ENCODE measurements at places on chromosomes 7 and 10.

DNA sequence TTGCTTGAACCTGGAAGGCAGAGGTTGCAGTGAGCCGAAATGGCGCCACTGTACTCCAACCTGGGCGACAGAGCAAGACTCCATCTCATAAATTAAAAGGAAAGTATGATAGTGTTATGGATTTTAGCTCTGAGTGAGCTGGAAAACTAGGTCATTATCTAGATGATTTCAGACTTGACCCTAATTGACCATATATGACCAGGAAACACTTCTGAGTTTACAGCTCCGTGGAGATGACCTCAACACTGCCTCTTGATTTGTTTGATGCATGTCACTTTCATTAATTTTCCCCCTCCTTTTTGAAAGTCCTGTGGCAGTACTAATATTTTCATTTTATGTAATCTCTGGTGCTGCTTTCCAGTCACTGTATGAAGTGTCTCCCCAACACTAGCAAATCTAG lies 7.8 kb upstream of the SEC61A2 start:
- peak; percentile 28 for DNase-seq

DNA sequence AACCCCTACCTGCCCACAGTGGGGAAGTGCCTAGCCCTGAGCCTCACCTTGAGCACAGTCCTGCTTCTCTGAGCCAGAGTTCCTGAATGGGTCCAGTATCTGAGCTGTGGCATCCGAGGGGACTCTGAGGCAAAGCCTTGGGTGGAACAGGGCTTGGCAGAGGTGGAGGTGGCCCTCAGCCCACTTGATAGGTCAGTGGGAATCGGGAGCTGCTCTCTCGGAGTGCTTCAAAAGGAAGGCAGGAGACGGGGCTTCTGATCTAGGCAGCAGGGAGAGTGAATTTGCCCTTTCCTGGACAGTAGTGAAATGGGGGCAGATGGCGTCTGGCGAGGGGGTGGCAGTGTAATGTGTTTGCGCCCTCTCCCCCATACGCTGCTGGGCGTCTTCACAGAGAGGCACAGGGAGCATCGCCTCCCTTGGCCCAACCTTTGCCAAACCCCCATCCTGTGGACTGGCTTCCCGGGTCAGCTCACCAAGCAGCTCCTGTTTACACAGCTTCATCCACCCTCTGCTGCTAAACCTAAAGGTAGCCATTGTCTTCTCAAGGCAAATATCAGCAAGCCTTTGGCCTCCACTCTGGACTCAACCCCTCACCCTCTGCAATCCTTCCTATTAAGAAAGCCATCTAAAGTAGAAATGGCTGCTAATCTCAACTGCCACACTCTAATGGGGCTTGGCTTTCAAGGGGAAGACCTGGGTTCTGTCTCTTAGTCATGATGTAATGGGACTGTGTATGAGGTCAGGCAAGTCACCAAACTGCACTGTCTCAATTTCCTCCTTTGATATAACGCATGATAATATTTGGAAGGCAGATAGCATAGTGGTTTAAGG lies 21.1 kb upstream of the VDAC2 start:
- DNase-seq = no peak

- DNase-seq = no peak
Observed at GRCh38 chr10:3265088-3265487, 92.5 kb upstream of the PITRM1 start.

GRCh38 chr7:15015545-15016314 lies 113.2 kb upstream of the DGKB start:
- no peak for DNase-seq

DNA sequence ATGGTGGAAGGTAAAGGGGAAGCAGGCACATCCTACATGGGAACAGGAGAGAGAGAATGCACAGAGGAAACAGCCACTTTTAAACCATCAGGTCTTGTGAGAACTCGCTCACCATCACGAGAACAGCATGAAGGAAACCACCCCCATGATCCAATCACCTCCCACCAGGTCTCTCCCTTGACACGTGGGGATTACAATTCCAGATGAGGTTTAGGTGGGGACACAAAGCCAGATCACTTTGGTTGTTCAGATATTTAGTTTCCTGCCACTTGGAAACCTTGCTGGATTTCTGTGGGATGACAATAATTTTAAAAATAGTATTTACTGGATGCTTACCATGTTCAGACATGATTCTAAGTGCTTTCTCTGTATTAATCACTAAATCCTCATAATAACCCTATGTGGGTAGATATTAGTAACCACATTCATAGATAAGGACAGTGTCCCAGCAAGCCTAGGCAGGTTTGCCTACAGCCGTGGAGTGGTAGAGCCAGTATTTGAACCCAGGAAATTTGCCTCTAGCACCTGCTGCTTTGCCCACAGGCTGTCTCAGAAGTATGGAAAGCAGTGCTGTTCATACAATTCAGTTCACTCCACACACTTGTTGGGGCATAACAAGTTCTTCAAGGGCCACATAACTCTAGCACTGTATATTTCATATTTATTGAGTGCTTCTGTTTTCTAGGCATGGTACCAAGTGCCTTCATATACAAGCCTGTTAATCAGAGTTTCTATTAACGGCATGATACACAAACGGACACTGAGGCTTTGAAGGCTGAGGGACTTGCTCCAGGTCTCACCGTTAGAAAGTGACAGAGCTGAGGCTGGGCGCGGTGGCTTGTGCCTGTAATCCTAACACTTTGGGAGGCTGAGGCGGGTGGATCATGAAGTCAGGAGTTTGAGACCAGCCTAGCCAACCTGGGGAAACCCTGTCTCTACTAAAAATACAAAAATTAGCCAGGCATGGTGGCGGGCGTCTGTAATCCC lies 8.3 kb downstream of the TLL2 start:
- no peak for DNase-seq

- no peak for DNase-seq
Observed at GRCh38 chr10:18268005-18268404, 127.8 kb downstream of the CACNB2 start.

DNA sequence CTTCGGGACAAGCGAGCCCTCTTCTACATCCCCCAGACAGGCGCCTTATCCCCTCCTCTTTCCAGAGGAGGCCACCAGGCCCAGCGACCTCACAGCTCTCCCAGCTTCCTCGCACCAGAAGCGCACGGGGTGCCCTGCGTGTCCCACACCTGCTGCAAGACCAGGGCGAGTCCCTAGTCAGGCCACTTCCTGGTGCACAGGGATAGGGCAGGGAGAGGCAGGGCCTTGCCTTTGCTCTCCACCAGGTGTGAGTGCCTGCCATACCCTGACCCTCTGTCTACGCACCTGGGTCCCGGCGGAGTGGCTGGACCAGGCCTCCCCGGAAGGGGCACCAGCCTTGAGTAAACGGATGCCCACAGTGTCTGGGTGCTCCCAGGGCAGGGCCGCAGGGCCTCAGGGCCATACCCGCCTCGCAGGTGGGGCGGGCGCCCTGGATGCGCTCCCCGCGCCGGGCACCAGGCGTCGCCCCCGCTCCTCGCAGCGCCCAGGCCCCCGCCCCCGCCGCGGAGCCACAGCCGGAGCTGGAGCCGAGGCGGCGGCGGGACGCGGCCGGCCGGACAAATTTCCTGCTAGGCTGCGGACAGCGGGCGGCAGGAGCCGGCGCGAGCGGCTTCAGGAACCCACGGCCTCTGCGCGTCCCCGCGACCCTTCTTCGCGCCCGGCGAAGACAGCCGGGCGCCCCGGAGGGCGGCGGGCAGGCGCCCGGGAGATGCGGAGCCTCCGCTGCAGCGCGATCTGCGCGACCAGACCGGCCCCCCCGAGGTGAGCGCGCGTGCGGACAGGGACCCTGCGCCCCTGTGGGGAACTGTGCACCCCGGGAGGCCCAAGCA lies at the start of gene PTPRE:
PTPRE (plus strand) TSS at position 556 of the 830 bp plus-strand sequence. CDS start 133,779 bp downstream, outside the sequence.
- DNase-seq = peak; percentile 96

DNA sequence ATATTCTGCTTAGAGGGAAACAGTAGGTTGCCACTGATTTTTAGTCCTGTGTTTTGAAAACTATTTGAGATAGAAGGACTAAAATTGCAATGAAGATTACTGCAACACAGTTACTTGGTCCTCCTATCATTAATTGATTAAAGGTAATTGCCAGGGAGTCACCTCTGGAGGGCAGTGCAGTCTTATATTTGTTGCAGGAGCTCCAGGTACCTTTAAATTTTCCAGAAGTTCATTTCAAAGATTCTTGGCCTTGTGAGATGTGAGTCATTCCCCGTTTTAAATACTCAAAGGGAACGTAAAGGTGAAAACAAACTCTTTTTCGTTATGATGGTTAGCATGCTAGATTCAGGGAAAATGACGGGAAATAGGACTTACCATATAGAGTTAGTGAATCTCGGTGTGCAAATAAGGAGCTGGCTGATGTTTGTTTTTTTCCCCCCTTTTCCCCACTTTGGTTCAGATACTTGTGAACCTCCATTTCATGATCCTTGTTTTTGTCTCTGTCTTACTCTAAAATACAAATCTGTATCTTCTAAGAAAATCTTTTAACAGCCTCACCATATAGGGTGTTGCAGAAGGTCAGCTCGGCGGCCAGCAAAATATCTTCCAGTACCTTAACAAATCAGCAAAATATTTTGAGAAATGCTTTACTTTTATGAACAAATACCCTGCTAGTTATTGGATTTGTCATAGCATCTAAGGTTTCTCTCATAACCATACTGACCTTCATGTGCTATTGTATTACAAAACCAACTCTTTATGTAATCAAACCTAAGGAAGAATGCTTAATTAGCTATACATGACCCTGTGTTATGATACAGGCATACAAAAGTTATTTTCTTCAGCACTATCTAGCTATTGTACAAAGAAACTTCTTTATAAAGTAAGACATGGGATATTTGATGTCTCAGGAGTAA lies 143.0 kb upstream of the HDAC9 start:
- DNase-seq = no peak

GRCh38 chr7:2641406-2642393 lies 9.9 kb downstream of the TTYH3 start:
- DNase-seq = peak; percentile 90

GRCh38 chr7:137006293-137006692 lies 137.8 kb downstream of the CHRM2 start:
- DNase-seq = no peak

GRCh38 chr10:88428442-88428841 lies 154.7 kb downstream of the RNLS start:
- no peak for DNase-seq

All from spleen (tissue), 13 donors.